ENCODE measurements at places on chromosomes 7 and 10.

- DNase-seq, result no peak
Observed at GRCh38 chr7:947391-948210, 6.9 kb downstream of the ADAP1 start.

DNA sequence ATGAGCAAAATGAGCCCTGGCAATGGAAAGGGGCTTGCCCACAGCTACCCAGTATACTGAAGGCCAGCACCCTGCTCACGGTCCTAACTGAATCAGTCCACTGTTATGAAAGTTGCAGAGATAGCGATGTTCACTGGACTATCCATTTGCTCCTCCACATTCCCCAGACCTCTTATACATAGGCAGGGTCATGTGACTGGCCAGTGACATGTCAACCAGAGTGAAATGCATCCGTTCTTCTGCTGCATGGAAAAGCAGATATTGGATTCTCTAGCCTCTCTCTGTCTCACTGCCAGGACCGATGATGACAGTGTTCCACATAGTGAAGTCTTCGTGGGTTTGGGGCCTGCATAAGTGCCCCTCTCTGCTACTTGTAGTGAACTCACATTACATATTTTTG lies 503.4 kb downstream of the RPS24 start:
- DNase-seq, result no peak

DNA sequence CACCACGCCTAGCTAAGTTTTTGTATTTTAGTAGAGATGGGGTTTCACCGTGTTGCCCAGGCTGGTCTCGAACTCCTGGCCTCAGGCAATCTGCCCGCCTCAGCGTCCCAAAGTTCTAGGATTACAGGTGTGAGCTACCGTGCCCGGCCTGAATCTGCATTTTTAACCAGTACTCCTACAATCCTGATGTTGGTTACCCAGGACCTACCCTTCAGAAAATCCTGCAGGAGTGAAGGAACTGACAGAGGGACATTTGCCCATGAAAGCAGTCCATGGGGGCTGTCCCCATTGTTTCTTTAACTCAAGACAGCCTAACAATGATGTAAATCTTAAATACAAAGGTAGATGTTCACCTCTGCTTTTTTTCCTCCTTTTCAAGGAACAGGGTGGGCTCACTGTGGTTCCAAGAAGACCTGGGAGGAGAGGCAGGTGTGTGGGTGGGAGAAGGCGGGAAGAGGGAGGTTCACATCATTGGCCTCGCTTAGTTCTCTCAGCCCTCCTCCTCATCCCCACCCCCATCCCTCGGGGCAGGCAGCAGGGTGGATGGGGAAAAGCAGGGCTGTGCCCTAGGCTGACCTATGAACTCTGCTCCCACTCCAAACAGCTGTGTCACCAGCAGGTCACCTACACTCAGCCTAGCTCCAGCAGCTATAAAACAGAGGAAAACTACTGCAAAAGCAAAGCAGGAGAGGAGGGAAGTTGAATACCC lies 13.5 kb downstream of the LRRC20 start:
- DNase-seq, result no peak

GRCh38 chr7:45147858-45148652 lies 9.5 kb upstream of the RAMP3 start:
- no peak for DNase-seq

GRCh38 chr7:96305915-96306314 lies 16.0 kb downstream of the SLC25A13 start:
- no peak for DNase-seq

- no peak for DNase-seq
Observed at GRCh38 chr7:7843972-7844371, 124.6 kb upstream of the GLCCI1 start.

DNA sequence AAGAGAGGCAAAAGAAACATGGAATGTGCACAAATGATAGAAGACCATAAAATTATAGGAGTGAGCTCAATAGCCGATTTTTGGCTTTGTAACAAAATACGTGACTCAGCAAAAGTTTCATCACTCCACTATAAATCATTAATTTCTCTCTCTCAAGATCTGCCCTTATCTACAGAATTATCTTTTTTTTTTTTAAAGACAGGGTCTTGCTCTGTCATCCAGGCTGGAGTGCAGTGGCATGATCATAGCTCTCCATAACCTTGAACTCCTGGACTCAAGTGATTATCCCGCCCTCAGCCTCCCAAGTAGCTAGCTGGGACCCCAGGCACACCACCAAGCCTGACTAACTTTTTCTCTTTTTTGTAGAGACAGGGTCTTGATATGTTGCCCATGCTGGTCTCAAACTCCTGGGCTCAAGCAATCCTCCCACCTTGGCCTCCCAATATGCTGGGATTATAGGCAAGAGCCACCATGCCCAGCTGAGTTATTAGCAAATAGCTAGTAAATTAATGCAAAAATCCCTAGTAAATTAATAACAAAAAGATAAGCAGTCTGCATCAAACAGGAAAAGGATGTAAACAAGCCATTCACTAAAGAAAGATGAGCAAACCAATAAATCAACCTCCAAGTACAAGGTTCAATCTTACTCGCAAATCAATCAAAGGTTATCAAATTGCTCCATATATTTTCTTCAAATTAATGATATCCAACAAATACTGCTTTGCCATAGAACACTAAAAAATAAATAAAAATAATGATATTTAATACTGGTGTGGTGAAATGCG lies 450.7 kb downstream of the PARD3 start:
- DNase-seq, result no peak

DNA sequence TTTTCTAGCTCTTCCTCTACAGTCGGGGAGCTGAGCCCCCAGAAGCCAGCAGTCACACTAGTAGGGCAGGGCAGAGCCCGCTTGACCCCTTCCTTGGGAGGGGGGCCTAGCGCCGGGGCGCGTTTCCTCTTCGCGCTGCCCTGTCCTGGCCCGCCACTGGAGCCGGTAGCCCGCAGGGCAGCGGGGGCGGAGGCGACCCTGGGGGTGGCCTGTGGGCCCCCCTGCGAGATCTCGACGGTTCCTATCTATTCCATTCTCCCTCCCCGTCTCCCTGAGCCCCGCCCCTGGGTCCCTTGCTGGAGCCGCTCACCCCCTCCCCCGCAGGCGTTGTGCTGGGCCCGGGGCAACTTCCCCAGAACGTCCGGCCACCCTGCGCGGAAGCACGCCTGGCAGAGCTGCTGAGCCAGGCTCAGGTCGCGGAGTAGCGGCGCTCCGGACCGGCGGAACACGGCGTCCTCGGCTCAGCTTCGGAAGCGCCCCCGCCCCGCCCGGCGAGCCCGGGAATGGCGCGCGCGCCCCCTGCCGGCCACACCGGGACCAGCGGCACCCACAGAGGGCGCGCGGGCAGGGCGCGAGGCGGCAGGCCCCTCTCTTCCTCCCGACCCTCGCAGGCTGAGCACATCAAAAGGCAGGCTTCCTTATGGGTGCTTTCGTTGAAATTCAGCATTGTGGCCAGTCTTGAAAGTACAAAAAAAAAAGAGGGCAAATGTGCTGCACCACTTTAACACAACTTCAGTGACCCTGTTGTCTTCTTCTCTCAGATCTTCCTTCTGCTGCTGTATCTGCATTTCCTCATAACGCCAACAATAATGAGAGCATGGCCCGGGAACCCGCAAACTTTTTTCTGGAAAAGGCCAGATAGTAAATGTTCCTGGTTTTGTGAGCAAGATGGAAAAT lies 327.6 kb downstream of the TNS3 start:
- DNase-seq, result no peak

DNA sequence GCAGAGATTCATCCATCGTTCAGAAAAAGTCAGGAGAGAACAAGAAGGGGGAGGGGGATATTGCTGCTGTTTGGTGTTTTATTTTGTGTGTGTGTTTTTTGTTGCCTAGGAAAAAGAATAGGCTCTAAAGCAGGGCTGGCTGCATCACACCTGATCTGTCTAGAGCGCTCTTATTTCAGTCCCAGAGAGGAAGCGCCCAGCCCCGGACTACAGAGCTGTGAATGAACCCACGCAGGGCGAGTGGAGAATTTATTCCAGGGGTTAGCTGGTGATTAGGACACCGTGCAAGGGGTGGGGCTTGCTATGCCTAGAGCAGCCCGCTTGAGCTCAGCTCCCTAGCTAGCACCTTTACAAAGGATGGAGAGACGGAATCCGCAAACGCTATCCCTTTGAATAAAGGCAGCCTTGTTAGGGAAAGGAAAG lies 621 bp upstream of the FAM13C start:
- no peak for DNase-seq

DNA sequence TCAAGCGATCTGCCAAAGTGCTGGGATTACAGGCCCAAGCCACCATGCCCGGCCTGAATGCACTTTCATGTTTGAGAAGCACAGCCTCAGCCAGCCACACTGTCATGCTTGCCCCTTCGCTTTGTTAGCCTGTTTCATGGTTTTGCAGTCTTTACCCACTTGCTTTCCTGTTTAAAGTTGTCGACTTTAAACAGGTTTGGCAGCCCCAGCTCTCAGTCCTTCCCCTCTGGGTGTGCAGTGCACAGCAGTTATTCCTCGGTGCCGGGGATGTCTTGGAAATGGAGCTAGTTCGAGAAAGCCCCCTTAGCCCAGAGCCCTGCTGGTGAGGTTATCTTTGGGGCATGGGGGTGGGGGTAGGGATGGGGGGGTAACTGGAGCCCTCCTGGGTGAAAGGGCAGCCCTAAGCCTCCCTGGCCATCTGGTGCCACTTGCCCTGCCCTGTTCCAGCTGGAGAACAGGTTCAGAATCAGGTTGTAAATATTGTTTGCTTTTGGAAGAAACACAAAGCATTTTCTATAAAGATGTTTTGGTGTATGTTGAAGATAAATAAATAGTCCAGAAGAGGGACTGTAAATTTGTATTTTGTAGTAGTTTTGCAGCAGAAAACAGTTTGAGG lies 14.8 kb downstream of the TSPAN14 start:
- no peak for DNase-seq

GRCh38 chr7:143374561-143374960 lies 6.6 kb upstream of the ZYX start:
- no peak for DNase-seq

DNA sequence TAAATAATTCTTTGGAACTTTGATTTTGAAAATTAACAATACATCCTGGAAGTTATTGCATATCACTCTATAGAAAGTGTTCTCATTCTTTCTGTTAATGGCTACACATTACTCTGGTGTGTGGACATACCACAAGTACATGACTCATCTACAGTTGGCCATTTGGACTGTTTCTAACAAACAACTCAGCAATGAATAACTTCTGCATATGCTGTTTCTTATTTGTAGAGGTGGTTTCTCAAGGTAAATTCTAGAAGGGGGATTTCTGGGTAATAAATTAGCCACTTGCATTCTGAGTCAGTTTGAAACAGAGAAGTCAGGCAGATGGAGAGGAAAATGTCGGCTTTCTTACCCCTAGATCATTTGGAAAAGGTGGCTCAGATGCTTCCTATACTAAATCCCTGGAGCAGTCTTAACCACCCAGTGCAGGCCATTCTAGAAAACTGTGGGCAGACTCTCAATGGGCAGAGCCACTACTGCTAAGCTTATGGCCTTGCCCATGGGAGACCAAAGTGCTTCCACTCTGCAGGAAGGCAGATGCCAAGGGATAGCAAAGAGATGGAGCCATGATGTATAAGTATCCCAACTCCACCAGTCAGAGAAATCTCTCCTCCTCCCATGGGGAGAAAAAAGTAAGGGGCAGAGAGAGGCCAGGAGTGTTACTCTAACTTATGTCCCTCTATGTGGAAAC lies 194.0 kb upstream of the PLPP4 start:
- no peak for DNase-seq

DNA sequence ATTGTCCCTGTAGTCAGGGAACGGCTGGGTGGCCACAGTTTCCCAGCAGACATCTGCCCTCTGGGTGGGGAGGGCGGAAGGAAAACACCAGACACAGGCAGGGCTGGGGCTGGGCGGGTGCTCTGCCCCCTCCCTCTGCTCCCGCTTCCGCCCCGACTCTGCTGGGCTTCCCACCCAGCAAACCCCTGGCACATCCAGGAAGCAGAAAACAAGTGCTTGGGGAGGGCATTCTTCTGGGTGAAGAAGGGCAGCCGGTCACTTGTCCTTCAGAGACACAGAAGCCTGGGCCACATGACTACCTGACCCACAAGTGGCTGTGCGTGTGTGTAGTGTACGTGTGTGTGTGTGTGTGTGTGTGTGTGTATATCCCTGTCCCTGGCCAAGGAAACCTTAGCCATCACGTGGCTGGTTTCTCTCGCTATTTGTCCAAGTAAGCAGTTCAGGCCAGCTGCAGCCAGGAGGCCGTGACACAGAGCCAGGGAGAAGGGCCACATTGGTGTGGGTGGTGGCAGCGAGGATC lies 77.9 kb downstream of the ZMIZ1 start:
- DNase-seq, result no peak

- DNase-seq, result no peak
Observed at GRCh38 chr10:18185621-18186020, 45.4 kb downstream of the CACNB2 start.

DNA sequence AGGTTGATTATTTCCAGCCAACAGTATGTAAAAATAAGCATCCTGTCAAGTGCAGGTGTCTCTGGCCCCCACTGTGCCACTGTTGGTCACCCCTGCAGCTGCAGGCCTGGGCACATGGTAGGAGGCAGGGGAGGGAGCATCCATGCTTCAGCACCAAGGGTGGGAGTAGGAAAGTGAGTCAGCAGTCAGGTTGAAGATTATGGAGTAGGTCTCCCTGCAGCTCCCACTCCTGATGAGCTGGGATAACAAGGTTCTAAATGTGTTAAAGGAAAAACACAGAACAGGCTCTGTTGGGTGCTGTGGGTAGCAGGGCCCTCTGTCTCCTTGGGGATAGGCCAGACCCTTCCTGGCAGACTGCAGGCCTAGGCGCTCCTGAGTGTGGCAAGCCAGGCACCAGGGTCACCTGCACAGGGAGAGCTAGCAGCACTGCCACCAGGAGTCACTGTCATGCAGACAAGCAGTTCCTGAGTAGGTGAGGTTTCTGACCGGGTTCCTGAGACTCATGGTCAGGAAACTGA lies 59.3 kb downstream of the NUDCD3 start:
- DNase-seq, result no peak

DNA sequence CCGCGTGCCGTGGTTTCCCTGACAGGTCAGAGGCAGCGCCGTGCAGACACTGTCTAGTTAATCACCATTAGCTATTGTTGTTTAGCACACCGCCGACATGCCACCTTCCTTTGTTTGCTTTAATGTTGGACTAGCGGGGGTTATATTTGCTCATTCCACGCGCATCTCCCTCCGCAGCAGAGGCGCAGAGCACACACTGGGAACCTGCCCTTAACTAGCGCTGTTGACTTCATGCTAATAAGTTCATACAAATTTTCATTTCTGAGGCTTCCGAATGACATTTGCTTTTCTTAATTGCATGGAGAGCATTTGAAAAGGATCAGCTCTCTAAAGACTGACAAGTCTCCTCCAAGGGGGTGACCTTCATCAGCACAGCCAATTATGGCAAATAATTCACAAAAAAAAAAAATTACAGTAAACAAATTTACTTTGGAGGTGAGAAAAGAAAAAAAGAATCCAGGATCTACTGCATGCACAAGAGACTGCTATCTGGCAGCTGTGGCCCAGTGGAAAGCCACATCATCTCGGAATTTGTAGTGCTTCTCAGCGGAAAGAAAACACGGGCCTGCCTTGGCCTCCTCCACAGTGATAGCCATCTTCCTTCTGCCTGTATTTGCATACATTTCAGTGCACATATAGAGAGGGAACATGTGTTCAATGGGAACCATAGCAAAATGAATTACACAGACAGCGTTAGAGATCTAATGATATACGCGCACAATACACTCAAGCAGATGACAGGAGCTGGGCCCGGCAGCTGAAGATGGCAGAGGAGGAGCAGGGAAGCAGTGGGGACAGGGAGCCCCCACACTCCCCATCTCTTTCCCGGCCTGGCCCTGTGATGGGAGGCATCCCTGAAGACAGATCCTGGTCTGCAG lies 94.2 kb downstream of the EBF3 start:
- DNase-seq, result no peak
